ENCODE measurements at places on chromosomes 5 and 9.
A peak's percentile ranks its signal among the peaks of the same experiment; 100 is the strongest.

GRCh38 chr9:35106343-35106730 is 3.4 kb upstream of the STOML2 start:
- DNase-seq = no peak

DNA sequence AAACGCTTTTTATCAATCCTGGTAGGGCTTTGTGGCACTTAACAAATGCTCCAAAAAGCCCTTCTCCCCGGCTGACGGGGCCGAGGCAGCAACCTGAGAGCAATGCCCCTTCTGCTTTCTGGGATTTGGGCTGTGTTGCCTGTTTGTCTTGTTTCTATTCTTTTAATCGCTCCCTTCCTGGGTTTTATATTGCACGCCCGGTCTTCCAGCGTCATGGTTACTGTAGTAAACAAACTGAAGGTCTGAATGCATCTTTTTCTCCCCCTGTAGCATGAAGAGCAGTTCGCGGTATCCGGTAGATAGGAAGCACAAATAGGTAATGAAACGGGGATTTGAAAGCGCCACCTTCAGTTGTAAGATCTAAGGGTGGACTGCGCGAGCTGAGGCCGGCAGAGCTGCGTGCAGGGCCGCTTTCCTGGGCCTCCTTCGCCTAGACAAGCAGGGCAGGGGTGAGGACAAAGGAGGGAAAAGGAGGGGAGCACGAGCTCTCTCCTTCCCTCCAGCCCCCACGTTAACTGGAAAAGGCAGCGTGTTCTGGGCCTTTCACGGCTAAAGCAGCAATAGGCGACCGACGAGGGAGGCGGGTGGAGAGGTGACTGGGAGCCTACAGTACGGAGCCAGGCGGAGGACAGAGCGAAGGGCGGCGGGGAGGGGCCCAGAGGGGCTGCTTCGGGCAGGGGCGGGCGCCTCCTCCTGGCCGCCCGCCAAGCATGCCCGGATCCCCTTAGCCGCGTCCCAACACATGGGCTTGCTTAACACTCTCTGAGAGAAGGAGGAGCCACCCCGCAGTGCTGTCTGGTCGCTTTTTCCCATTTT is 49.3 kb upstream of the ZNF366 start:
- peak; percentile 36 for DNase-seq

- no peak for DNase-seq
These were observed 36.8 kb upstream of the COL5A1 start for GRCh38 chr9:134604834-134605233.

DNA sequence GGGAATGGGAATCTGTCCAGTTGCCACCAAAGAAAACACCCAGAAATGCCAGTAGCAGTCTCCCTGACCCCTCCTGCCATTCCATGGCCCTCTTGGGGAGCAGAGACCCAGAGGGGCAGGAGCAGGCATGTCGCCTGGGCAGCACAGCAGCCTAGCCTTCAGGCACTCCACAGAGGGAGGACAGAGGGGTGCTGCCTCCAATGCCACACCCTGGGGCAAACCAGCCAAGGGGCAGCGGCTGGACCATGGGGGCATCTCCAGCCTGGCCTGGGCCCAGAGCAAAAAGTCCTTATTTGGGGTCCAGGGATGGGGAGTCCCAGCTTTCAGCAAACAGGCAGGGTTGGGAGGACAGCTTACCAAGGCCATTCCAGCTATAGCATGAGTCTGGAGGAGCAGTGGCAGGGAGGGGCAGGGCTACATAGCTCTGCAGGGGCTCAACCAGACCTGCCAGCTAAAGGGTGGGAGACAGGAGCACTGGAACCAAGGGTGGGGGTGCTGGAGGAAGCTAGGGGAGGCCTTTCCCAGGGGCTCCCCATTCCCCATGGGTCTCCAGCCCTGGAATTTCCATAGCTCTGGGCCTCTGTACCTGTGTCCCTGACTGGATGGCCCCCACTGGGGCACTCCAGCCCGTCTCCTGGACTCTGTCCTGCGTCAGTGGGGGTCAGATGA is 6.7 kb downstream of the BRD3 start:
- no peak for DNase-seq

- peak; percentile 52 for DNase-seq
These were observed 70.0 kb upstream of the KLF9 start for GRCh38 chr9:70484232-70485130.

DNA sequence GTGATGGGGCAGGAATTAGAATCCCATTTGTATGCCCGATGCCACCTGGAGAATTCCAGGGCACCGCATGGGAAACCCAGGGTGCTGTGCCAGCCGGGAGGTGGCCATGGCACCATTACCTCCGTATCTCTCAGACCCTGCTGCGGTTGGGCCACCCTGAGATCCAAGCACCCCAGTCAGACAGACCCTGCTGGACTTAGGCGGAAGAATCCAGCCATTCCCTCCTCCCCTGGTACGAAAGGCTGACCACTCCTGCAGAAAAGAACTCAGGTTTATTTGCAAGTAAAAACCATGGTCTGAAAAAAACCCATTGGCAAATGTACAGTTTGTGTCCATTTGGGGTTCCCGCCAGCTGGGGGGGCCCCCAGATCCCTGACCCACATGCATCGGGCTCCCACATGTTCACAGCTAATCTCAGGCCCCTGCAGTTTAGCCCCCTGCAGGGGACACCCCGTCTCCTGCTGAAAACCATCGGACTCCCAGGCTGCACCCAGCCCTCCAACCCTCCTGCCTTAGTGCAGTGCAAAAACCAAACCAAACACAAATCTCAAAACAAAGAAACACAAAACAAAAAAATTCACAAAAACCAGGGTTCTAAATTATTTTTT is 23.6 kb upstream of the SARDH start:
- peak; percentile 28 for DNase-seq

DNA sequence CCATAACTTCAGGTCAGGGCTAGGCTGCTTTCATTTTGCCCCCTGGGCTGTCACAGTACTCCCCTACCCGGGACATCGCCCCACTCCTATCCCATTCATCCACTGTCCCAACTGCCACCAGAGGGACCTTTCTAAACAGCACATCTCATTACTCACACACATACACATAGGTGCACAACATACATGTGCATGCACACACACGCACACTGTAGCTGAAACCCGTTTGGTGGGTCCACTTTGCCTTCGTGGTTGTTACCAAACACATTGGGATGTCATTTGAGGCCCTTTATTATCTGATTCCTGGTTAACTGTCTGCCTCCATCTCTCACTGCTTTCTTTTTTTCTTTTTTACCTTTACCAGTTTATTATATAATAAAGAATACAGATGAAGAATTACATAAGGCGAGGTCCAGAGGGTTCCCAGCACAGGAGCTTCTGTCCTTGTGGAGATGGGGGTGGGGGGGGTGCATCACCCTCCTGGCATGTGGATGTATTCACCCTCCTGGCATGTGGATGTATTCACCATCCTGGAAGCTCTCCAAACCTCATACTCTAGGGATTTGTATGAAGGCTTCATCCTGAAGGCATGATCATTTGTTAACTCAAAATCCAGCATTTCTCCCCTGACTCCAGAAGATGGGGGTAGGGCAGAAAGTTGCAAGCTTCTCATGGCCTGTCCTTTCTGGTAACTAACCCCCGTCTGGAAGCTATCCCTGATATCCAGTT is 186.0 kb downstream of the GOLPH3 start:
- no peak for DNase-seq

- DNase-seq = no peak
These were observed 62.1 kb downstream of the SEMA5A start for GRCh38 chr5:9483779-9484178.
